ENCODE measurements at places on chromosomes 12 and 14.

DNA sequence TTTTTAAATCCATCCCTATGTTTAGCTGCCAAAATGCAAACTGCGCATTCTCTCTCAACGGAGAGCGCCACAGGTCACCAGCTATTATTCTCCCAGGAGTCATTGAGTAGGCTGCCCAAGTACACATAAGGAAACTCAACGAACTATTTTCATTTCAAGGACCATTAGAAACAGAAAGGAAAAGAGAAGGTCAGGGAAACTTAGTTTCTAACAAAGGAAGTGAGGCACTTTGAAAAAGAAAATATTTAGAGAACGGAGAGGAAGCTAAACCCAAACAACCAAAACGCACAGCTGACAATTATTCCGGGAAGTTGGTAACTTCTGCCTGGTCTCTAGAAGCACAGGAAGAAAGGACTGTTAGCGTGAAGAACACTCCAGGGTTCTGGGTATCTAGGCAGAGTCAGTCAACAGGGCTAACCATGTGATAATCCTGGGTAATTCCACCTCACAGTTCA lies 23.5 kb downstream of the GPHB5 start:
- no peak for DNase-seq

- peak; percentile 79 for DNase-seq
Observed at GRCh38 chr12:102675672-102676071, 195.3 kb upstream of the IGF1 start.

GRCh38 chr14:77314539-77315457 lies 5.9 kb downstream of the POMT2 start:
- DNase-seq, result no peak

- DNase-seq, result no peak
Observed at GRCh38 chr12:64688219-64688618, 71.0 kb downstream of the GNS start.

GRCh38 chr14:40362856-40363255 lies 930.6 kb upstream of the FBXO33 start:
- no peak for DNase-seq

DNA sequence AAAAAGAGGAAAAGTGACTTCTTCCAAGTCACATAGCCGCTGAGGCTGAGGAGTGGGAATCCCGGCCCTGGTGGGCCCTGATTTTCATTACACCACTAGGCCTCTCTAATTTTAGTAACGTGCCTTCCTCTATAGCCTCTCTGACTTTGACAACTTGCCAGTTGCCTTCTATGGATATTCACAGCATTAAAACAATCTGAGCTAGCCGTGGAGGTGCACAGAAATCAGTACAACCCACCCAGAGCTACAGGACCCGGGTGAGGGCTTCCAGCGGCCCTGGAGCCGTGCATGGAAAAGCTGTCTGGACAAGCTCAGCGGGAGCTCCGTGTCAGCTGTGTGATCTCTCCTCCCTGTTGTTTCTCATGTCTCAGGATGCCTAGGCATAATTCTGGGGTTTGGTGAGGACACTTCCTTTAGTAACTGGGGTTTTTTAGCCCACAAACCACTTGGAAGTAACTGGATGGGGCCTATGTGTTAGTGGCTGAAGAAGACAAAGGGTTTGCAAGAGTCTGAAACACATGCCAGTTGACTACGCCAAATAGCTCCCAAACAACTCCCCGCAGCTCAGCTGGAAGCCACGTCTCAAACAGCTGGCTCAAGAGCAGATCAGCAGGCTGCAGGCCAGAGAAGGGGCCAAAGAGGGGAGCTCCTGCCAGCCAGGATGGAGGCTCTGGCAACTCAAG lies 53.0 kb downstream of the SSH1 start:
- peak; percentile 89 for DNase-seq

GRCh38 chr14:80867091-80867490 lies 74.4 kb downstream of the CEP128 start:
- peak; percentile 68 for DNase-seq

DNA sequence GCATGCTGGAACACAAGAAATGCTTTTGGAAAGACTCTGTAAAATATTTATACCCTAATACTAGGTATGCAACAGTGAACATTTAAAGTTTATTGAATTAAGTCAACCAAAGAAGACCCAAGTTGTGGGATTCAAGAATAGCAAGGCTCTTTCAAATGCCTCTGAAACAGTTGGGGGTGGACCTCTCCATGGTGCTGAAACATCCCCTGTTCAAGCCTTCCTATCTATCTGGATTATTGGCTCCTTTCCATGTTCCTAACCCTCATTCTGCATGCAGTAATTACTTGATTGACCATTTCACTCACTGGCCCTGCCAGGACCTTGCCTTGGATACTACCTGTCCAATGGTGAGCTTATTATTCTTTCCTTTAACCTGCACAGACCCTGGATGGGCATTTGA lies 349.7 kb downstream of the NRXN3 start:
- DNase-seq, result peak; percentile 23

DNA sequence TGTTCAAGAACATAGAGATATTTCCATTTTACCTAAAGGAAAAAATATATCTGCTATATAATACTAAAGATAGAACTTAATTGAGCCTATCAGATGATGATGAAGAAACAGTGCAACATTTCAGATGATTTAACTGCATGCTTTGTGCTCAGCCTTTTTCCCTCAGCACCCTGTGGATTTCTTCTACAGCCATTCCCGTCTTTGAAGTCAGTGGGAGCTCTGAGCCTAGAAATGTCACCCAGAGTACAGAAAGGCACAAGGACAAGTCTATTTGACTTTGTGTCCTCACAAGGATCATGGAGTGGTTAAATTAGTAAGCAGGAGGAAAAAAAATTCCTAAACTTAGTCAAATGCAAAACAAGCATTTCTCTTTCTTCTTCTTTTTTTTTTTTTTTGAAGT lies 994.0 kb upstream of the FLRT2 start:
- DNase-seq, result no peak

DNA sequence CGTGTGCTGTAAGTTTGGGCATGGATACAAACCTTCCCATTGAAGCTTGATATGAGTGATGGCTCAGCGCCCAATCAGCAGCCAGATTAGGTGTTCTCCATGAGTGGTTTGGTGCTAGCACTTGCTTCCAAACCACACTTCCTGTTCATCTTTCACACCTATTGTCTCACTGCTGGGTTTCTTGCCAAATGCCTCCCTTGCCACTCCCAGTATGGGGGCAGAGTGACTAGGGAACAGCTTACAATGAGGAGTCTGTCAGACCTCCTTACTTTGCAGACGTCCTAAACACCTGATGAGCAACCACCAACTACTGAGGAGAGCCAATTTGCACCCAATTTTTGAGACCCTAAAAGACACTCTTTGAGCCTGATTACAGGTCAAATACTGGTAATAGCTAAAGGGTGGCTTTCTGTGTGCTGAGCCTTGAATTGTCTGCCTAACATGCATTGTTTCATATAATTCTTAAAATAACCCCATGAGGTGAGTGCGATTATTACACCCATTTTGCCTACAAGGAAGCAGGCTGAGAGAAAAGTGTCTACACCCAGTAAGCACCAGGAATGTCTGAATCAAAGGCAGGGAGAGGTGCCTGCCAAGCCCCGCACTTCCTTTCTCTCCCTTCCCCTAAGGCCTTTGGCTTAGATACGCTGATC lies 48.4 kb upstream of the FOS start:
- peak; percentile 41 for DNase-seq

Data from EH (cell line).